ENCODE measurements at places on chromosomes 3 and 15.

DNA sequence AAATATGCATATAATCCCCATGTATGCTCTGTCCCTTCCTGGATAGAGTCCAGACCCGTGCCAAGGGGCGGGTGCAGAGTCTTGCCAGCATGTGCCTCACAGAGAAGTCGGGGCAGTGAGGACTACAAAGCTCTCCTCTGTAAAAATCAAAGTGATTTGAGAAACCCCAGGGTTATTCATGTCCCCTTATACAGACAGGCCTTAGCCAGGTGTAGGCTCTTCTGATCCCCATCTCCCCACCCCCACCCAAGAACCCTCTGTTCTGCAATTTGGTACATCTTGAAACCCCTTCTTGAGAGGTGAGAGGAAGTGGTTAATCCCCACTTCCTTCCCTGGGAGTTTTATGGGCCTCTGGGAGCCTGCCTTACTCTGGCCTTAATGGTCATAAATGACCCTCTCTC lies 24.7 kb downstream of the TRIM71 start:
- no peak for DNase-seq

- no peak for DNase-seq
These were observed 171.0 kb downstream of the RPLP1 start for GRCh38 chr15:69623392-69624154.

DNA sequence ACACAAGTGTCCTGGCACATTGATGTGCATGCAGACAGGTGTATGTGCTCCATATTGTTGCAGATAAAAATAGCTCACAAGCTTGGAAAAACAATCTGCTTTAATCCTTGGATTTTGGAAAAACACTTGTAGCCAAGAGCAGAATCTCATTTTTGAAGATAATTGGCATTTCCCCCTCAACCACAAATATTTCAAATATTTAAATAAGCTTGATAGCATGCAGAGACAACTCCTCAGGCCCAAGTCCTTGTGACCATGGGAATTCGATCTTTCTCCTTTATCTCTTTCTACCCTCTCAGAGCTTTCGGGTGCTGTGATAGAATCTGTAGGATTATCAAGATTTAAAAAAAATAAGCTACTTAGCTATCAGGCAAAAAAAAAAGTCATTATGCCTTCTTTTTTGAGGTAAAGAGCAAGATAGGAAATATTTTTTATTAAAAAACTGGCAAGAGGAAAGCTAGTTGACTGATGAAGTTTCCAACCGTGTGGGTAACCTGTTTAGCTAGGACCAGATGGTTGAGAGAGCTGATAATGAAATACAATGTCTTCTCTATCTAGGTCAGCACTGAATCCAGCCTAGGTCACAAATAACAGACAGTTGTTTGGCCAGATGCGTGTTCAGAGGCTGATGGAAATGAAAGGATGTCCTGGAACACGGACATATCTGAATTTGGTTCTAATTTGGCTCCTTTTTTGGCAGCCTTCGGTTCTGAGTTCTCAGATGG lies 54.9 kb upstream of the SNRK start:
- no peak for DNase-seq

- DNase-seq = no peak
These were observed 10.0 kb downstream of the CRYGS start for GRCh38 chr3:186534113-186534669.

GRCh38 chr15:84684092-84684491 lies 26.1 kb upstream of the NMB start:
- DNase-seq = no peak

GRCh38 chr15:59271595-59272201 lies 65.1 kb downstream of the LDHAL6B start:
- DNase-seq = no peak

GRCh38 chr3:149114458-149114857 lies 15.0 kb upstream of the HPS3 start:
- no peak for DNase-seq

DNA sequence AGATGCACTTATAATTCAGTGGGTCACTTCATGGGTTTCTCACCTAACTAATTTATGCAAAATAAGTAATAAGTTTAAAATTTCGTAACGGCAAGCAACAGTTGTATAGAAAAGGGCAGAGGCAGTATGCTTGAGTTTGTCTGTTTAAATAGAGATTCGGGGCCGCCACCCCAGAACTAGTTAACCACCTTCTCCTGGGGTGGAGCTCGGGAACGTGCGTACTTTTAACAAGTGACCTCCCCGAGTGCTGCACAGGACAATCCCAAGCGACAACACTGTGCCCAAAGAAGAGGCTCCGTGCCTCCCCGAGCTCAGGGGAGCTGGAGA lies 439 bp downstream of the SSR3 start:
- no peak for DNase-seq

DNA sequence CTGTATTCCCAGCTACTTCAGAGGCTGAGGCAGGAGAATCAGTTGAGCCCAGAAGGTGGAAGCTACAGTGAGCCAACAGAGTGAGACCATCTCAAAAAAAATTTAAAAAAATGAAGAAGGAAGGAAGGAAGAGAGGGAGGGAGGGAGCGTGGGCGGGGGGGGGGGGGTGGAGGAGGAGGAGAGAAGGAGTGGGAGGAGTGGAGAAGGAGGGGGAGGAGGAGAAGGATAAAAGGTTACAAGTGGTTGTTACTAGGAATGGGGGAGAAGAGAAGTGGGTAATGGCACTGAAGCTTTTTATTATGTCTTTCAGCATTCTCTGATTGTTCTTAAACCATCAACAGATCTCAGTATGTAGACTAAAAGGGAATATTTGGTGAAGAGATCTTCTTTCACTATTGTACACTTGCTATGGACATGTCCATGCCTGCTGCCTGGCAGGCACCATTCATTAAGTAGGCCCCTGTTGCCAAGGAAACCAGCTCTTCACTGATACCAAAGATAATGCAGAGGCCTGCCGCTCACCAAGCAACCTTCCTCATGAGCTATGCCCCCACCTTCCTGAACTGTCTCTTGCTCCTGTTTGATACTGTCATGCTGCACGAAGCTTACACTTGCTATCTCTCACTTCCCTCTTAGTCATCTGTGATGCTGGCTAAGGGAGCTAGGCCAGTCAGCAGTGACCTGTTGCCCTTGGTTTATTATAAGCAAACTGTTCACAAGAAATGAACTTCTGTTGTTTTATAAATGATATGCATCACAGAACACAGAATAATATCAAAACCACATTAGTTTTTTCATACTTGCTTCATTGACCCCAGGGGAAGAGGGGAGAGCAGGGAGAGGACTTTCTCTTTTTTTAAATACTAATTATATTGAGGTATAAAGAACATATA lies 23.1 kb downstream of the EPM2AIP1 start:
- DNase-seq = peak; percentile 53

- DNase-seq = peak; percentile 93
These were observed 72.1 kb downstream of the LRIG1 start for GRCh38 chr3:66428733-66429132.

- no peak for DNase-seq
These were observed 92.0 kb downstream of the GAP43 start for GRCh38 chr3:115715241-115715745.

DNA sequence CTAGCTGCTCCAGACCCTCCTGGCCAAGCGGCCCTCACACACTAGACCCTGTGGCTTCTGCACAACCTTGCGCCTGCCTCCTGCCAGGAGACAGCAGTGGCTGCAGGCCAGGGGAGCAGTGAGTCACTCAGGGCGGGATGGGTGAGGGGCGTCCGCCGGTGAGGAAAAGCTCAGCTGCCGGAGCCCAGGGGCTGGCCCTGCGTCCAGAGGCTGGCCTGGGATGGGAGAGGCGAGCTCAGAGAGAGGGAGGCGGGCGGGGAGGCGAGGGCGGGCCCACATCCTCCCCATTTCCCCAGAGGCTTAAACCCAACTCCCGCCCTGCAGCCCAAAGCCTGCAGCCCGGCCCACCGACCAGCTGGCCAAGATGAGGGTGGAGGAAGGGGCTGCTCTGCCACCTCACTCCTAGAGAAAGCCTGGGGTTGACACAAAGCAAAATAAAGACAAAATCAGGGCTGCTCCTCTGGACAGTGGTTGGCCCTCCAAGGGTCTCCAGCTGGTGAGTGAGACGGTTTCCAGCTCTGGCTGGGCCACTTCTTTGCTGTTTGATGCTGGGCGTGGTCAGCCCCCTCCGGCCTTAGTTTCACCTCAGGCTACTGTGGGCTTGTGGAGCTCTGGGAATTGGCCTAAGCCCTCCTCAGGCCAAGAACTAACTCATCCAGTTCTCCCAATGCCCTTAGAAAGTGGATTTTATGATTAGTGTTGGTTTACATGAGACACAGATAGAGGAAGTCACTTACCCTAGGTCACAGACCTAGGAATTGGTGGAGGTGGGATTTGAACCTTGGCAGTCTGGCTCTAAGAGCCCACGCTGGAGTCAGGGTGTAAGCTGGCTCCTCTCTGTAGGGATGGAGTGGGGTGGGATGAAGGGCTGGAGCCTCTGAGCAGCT lies 50.6 kb downstream of the IQSEC1 start:
- DNase-seq = peak; percentile 69

GRCh38 chr3:86929046-86929445 lies 61.9 kb downstream of the VGLL3 start:
- no peak for DNase-seq

GRCh38 chr15:89167267-89168176 lies 53.9 kb downstream of the RLBP1 start:
- DNase-seq = peak; percentile 87

GRCh38 chr15:34304613-34305012 lies 33.0 kb downstream of the SLC12A6 start:
- no peak for DNase-seq

GRCh38 chr3:149589332-149589731 lies 68.5 kb downstream of the WWTR1 start:
- peak; percentile 96 for DNase-seq

All from dermis blood vessel endothelial cell (primary cell).